ENCODE measurements at places on chromosomes 7 and 10.

GRCh38 chr7:140360697-140361229 lies 37.6 kb downstream of the SLC37A3 start:
- no peak for DNase-seq

DNA sequence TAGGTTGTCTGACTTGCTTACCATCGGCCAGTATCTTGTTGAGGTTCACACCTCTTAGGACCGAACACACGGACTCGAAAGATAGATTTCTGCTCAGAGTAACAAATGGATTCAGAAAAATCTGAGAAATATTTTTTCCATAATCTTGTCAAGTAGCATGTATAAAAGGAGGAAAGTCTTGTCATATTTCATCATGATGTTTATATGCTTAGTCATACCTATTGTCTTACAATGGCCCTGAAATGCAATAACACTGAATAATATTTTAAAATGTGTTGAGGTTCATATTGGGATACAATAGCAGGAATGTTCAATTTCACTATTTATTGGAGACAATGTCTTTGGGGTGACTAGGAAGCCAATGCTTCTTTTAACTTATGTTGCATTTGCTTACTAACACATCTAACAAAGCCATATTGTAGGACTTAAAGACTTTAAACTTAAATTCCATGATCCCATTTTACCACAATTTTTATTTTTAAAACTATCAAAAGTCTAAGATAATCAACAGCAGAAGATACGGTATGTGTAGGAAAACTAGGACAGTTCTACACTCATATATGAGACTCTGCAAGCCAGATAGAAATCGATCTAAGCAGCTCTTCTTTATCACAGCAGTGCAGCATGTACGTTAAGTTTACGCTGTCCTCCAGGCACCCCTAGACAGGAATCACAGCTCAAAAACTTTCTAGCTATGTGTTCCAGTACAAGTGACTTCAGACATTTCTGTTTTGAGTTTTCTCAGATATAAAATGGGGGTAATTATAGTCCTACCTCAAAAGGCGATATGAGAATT lies 135.7 kb upstream of the CAV2 start:
- no peak for DNase-seq

GRCh38 chr10:70280099-70280498 lies 3.7 kb downstream of the NPFFR1 start:
- no peak for DNase-seq

- DNase-seq: no peak
Measured at GRCh38 chr7:142177869-142178268, 66.4 kb downstream of the MGAM2 start.

DNA sequence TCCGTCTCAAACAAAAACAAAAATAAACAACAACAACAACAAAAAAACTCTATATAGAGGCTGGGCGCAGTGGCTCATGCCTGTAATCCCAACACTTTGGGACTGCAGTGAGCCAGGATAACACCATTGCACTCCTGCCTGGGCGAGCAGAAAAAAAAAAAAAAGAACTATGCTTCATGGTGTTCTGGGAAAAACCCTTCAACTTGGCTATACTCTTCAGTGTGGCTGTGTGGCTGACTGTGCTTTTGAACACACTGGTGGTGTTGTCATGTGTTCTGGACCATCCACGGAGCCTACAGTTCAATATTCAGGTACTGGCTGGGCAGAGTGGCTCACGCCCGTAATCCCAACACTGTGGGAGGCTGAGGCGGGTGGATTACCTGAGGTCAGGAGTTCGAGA lies 26.5 kb downstream of the SNX8 start:
- DNase-seq: no peak

DNA sequence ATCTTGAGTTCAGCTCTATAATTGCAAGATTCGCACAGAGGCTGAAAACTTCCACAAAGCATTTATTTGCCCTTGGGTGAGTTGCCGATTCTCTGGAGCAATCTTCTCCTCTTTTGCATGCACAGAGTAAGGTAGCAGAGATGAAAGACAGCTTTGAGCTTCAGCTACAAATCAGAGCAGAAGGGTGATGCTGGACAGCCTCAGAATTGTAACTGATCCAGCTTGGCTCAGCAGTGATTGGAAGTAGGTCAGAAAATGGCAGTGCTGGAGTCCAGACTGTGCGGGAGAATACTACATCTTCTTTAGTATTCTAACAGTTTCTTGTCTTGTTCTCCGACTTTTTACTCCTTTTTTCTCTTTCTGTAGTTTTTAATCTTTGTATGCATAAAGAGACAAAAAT lies 55.4 kb upstream of the CDC14C start:
- DNase-seq: no peak

DNA sequence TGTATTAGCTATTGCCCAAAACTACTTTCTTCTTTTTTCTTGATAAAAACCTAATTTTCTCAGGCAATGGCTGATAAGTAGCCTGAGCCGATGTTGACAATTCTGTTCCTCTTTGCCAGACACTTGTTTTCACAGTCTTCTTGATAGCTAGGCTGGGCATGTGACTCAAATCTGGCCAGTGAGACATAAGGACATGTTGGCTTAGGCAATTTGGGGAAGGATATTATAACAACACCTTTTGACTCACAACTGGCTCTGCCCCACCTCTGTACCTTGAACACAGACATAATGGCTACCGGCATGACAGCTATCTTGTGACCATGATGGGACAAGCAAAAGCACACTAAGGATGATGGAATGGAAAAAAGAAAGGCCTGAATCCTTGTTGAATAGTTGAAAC lies 72.9 kb upstream of the GPR22 start:
- no peak for DNase-seq

- no peak for DNase-seq
Measured at GRCh38 chr7:151806204-151806603, 70.7 kb downstream of the PRKAG2 start.

- no peak for DNase-seq
Measured at GRCh38 chr10:65194555-65194954, 1673.4 kb downstream of the REEP3 start.

DNA sequence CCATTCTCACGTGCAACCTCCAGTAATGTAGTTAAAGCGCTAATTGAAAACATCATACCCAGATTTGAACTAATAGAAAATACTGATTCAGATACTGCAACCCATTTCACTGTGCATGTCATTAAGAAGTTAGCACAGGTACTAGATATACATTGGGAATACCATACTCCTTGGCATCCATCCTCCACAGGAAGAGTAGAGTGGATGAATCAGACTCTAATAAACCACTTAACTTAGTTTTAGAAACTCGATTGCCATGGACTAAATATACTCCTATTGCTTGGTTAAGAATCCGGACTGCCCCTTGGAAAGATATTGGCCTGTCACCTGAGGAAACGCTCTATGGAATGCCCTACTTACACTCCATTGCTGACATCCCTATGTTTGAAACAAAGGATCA lies 9.5 kb downstream of the AKR1B15 start:
- no peak for DNase-seq

DNA sequence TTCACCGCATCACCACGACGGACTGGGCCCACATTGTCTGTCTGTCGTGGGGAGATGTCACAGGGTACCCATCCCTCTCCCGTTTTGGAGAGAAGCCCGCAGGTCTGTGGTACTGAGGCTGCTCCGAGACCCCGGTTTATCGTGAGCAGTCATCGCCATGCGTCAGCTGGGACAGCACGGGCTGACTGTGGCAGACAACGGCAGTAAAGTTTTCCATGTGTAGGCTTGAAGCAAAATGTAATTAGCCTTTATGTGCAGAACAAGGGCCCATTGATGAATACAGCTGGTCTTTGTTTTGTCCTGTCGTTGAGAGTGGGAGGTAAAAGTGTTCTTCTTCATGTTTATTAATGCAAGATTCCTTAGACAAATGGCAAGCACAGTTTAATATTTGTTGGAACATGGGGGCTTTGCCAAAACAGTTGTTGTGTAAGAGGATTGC lies 167.4 kb upstream of the SH2B2 start:
- DNase-seq: no peak

DNA sequence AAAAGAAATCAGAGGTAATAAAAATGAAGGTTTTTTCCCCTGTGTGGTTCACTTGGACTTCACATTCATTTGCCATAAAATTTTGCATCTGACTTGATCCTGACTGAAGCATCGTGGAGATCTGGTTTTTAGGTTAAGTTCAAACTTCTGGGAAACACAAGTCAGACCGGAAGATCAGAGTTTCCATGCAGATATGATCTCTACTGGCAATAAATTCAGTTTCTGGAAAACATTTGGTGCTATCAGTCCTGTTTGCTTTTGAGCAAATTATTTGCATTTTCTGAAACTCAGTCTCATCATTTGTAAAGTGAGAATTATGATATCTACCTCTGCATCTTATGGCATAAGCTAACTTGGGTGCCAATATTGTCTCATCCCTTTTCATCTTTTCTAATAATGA lies 81.3 kb upstream of the KCNMA1 start:
- DNase-seq: no peak

- DNase-seq: peak; percentile 1
Measured at GRCh38 chr7:144784943-144785342, 50.9 kb downstream of the TPK1 start.

Data from NCI-H524 (cell line).